ENCODE measurements at places on chromosomes 11 and 22.

DNA sequence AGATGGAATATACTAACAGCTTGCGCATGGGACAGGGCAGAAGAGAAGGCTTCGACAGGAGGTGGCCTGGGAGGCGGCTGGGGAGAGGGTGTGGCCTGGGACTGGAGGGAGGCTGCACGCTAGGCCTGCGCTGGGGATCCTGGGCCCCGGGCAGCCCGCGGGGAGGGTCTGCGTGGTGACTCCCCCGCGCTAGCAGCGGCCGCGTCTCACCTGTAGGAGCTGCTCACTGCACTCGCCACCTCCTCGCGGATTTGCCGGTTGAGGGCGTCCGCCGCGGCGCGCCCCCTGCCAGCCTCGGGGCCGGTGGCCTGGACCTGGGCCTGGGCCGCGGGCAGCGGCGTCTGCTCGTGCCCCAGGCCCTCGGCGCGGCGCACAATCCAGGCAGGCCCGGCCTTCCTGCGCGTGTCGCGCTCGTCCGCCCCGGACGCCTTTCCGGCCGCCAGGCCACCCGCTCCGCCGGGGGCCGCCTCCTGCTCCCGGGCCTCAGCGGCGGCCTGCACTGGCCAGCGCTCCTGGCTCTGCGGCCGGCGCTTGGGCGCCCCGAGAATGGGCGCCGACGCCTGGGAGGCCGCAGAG, 1.5 kb downstream of the MAP6 start:
- peak; percentile 80 for DNase-seq

- no peak for DNase-seq
Observed at GRCh38 chr11:109300211-109300610, 121.8 kb upstream of the C11orf87 start.

- DNase-seq: no peak
Observed at GRCh38 chr11:7536100-7536499, 22.3 kb downstream of the PPFIBP2 start.

GRCh38 chr11:73932781-73933180, 18.0 kb upstream of the DNAJB13 start:
- DNase-seq: no peak

- no peak for DNase-seq
Observed at GRCh38 chr11:67640758-67641337, 1.3 kb upstream of the TBX10 start.

GRCh38 chr11:62542111-62542745, 4.4 kb downstream of the AHNAK start:
- no peak for DNase-seq

DNA sequence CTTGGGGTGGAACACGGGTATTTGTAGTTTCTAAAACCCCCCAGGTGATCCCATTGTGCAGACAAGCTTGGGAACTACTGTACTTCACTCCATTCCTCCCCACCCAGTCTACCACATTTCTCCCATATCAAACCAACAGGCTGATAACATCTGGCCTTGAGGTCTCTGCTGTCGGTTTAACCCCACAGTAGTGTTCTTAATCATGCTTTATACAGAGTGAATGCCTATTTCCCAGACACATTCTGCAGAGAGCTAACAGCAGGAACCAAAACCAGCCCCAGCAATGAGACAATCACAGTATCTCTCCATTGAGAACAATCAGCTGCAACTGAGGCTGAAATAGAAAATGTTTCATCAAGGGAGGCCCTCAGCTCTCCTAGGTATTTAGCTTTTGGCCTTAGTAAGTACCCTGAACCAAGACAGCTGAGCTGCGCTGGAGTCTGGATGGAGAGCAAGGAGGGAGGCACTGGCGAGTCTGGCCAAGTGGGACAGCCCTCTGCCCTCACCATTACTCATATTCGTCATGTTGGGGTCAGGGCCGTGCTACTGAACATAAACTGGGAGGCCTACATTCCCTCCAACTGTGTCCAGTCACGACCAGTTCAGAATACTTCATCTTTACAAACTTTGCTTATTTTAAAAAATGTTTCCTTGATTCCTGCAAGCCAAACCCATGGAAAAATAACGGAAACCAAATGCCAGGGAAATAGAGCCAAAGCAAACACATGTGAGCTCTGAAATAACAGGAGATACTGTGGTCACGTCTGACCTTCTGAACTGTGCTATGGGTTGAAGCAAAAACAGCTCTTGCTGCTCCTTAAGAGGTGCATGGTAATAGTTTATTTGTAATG, 81.0 kb downstream of the CCDC34 start:
- no peak for DNase-seq

- no peak for DNase-seq
Observed at GRCh38 chr11:115769891-115770290, 265.7 kb upstream of the CADM1 start.

- DNase-seq: peak; percentile 78
Observed at GRCh38 chr22:29994943-29995342, 85.3 kb upstream of the HORMAD2 start.

- no peak for DNase-seq
Observed at GRCh38 chr11:81470446-81470845, 1263.2 kb downstream of the FAM181B start.

- no peak for DNase-seq
Observed at GRCh38 chr11:76837696-76838677, 22.7 kb upstream of the ACER3 start.

GRCh38 chr11:67071420-67072284, 15.0 kb downstream of the RHOD start:
- DNase-seq: peak; percentile 76

- no peak for DNase-seq
Observed at GRCh38 chr11:86159581-86159891, 85.0 kb upstream of the EED start.

Measured in WERI-Rb-1 (cell line).